ENCODE measurements at places on chromosomes 1 and 21.

- DNase-seq: no peak
Observed at GRCh38 chr1:19511116-19511515, 25.8 kb upstream of the CAPZB start.

- DNase-seq: no peak
Observed at GRCh38 chr1:226034482-226034881, 28.0 kb upstream of the H3-3A start.

GRCh38 chr1:8061210-8061609 is 35.1 kb upstream of the ERRFI1 start:
- no peak for DNase-seq

- no peak for DNase-seq
Observed at GRCh38 chr1:220873868-220874655, 5.2 kb upstream of the HLX start.
